ENCODE measurements at places on chromosomes 1 and 21.

- no peak for DNase-seq
Measured at GRCh38 chr1:27519331-27520258, 29.6 kb upstream of the WASF2 start.

GRCh38 chr1:43446388-43446740, 7.4 kb downstream of the HYI start:
- DNase-seq, result no peak

DNA sequence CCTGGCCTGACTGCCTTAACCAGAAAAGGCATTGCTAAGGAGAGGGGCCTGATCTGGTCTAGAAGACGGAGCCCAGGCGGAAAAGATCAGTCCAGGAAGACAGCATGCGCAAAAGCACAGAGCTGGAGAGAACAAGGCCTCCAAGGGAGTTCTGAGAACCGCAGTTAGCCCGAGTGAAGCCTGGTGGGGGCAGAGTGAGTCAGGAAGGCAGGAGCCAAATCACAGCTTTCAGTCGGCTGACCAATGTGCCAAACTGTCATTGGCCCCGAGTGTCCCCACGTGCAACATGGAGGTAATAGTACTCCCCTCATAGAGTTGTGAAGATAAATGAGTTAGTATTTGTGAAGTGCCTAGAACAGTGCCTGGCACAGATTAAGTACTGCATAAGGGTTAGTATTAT, 1.2 kb upstream of the TSPAN2 start:
- DNase-seq, result peak; percentile 26

GRCh38 chr1:203526572-203526971, 32.6 kb downstream of the OPTC start:
- DNase-seq, result no peak

All from choroid plexus epithelial cell (primary cell).